ENCODE measurements at places on chromosomes 1 and 21. TPM values are rescaled to one million over a fixed set of nuclear protein-coding genes. Genes with fewer than 3 reads are reported as not detected.
A peak's percentile ranks its signal among the peaks of the same experiment; 100 is the strongest.

DNA sequence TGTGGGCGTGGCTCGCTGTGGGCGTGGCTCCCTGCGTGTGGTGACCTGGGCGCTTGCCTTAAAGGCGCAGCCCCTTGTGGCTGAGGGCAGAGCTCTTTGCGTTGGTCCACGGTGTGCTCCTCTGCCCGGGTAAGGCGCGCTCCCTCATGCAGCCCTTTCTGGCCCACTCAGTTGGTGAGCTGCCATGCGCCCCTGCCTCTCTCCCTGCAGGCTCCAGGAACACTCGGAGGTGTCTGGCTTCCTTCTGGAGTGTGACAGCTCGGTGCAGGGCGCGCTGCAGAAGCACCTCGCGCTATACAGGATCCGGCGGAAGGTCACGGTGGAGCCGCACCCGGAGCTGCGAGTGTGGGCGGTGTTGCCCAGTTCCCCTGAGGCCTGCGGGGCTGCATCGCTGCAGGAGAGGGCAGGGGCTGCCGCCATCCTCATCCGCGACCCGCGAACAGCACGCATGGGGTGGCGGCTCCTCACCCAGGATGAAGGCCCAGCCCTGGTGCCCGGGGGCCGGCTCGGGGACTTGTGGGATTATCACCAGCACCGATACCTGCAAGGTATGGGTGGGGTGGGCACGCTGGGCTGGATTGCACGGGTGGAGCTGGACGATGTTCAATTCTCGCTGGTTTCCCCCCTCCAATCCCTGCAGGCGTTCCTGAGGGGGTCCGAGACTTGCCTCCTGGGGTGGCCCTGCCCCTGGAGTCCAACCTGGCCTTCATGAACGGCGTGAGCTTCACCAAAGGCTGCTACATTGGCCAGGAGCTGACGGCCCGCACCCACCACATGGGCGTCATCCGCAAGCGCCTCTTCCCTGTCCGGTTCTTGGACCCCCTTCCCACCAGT lies 9.1 kb downstream of the IBA57 start:
- H3K27me3 ChIP-seq, result no peaks in the 10 kb centered on the region
- H3K4me1 ChIP-seq, result peaks cover 6% of the 10 kb centered on the region
- no peak overlapping the region for H3K4me3 ChIP-seq
- H3K36me3 ChIP-seq, result peaks cover 16% of the 10 kb centered on the region

- no peak for DNase-seq
- H3K4me3 ChIP-seq, result no peak overlapping the region
- peaks cover 6% of the 10 kb centered on the region for H3K4me1 ChIP-seq
- no peaks in the 10 kb centered on the region for H3K27me3 ChIP-seq
- peaks cover 17% of the 10 kb centered on the region for H3K36me3 ChIP-seq
Observed at GRCh38 chr21:46189959-46190490, 5.8 kb upstream of the SPATC1L start.

DNA sequence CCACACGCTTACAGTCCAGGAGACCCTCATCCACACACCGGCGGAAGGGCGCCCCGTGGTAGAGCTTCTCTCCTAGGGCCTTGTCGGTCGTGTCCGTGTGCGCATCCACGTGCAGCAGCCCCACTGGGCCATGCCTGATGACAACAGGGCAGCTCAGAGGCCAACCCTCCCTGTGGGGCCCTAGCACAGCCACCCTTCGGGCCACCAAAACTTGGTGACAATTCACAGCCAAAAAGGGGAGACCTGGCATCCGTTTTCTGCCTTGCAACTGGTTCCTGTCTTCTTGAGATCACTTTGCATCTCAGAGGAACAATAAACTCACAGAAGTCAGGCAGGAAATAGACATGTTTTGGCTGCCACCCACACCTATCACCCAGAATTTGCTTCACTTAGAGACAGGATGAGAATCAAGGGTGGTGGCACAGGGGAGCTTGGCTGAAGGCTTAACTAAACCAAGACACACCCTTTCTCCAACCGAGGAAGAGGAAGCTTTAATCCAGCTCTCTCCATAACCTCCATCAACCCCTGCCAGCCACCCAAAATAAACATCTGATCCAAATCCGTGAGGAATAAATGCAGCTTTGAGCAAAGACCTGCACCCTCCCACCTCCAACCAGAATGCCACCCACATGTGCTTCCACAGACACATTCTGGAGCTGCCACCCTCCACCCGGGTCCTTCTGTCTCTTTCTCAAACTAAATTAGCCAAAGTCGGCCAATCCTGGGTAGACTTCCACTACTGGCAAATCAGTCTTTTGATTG lies 5.7 kb downstream of the AGMAT start:
- peaks cover 58% of the 10 kb centered on the region for H3K4me1 ChIP-seq
- peak overlapping the region; percentile 64 for H3K27ac ChIP-seq
- no peak overlapping the region for H3K4me3 ChIP-seq
- H3K27me3 ChIP-seq, result no peaks in the 10 kb centered on the region

- H3K36me3 ChIP-seq, result no peaks in the 10 kb centered on the region
- DNase-seq, result no peak
- H3K27ac ChIP-seq, result no peak overlapping the region
- no peaks in the 10 kb centered on the region for H3K4me1 ChIP-seq
Observed at GRCh38 chr1:54518489-54518888, 29.5 kb upstream of the ACOT11 start.

- H3K27ac ChIP-seq, result no peak overlapping the region
- peaks cover 11% of the 10 kb centered on the region for H3K4me1 ChIP-seq
Observed at GRCh38 chr21:38303300-38303699, 46.5 kb downstream of the KCNJ15 start.

GRCh38 chr1:59272507-59272906 lies 24.4 kb upstream of the FGGY start:
- no peaks in the 10 kb centered on the region for H3K36me3 ChIP-seq
- H3K4me1 ChIP-seq, result no peaks in the 10 kb centered on the region

The C1QB gene
- not detected for total RNA-seq

The ZNF683 gene
- total RNA-seq, result 0.41 TPM
